ENCODE measurements at places on chromosomes 16 and 17.

- DNase-seq: no peak
Measured at GRCh38 chr17:72219137-72219823, 98.5 kb downstream of the SOX9 start.

- DNase-seq: no peak
Measured at GRCh38 chr17:55233840-55234239, 30.9 kb upstream of the HLF start.

GRCh38 chr17:48282303-48282702, 147.7 kb downstream of the SKAP1 start:
- DNase-seq: no peak

DNA sequence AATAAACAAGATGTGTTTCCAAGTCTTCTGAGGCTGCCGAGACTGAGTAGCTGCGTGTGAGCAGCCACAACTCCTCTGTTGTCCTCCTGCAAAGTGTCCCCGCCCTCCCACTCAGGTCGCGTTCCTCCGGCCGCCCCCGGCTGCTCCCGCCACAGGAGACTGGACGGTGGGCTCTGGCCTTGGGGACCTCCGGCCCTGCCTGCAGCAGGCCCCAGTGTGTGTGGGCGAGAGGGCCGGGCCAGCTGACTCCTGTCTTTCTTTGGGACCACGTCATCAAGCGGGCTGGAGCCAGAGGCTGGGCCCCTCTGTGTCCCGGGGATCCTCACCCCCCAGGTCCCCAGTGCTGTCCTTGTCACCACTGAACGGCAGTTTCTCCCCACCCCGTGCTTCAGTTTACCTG, 175.3 kb downstream of the NPIPB11 start:
- DNase-seq: no peak
